ENCODE measurements at places on chromosomes 5 and 9.

- DNase-seq = no peak
Observed at GRCh38 chr5:179413086-179413690, 67.9 kb upstream of the ADAMTS2 start.

- DNase-seq = no peak
Observed at GRCh38 chr9:70492319-70492777, 77.9 kb upstream of the KLF9 start.

- DNase-seq = no peak
Observed at GRCh38 chr9:12351293-12352044, 341.7 kb upstream of the TYRP1 start.

DNA sequence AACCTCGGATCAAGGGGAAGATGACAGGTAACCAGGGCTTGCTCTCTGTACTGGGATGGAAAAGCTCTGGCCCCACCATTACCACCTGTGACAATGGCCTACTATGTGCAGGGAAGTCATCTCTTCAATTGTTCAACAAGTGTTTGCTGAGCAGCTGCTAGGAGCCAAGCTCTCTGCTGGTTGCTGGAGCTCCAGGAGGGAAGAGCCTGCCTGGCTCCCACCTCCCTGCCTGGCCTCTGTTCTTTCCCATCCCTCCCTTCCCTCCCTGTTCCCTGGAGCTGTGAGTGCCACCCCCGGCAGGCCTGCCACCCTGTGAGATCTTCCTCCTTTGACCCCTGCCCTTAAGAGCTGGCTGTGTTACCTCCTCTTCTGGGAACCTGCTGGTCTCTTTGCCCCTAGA is 59.7 kb upstream of the IER5L start:
- no peak for DNase-seq

- no peak for DNase-seq
Observed at GRCh38 chr9:86655147-86655546, 292.2 kb downstream of the GAS1 start.

GRCh38 chr5:861442-862366 is 10.9 kb upstream of the ZDHHC11 start:
- DNase-seq = no peak
